H4 (cell line): ENCODE measurements at places on chromosomes 1 and 21. TPM values are rescaled to one million over a fixed set of nuclear protein-coding genes. Genes with fewer than 3 reads are reported as not detected.

DNA sequence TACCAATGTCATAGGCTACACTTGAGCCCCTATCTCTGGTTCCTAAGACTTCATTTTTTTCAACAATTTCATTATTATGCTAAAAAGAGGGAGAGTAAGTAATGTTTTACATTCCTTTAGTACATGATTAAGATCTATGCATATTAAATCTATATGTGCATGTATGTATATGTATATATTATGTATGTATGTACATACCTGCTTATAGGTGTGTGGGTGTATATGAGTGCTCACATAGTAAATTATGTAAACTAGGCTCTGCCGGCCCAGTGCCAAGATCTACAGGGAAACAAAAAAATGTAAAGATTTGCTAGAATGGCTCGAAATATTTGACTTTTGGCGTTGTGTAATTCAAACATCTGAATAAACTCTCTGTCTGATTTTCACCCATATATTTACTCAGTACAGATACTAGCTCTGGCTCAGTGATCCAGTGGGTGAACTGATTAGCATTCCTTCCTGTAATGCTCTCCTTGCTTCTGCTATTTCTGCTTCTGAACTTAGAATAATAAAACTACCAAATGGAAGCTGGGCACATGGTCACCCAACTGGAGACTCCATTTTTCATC lies 113.1 kb upstream of the FGGY start:
- no peak for DNase-seq

DNA sequence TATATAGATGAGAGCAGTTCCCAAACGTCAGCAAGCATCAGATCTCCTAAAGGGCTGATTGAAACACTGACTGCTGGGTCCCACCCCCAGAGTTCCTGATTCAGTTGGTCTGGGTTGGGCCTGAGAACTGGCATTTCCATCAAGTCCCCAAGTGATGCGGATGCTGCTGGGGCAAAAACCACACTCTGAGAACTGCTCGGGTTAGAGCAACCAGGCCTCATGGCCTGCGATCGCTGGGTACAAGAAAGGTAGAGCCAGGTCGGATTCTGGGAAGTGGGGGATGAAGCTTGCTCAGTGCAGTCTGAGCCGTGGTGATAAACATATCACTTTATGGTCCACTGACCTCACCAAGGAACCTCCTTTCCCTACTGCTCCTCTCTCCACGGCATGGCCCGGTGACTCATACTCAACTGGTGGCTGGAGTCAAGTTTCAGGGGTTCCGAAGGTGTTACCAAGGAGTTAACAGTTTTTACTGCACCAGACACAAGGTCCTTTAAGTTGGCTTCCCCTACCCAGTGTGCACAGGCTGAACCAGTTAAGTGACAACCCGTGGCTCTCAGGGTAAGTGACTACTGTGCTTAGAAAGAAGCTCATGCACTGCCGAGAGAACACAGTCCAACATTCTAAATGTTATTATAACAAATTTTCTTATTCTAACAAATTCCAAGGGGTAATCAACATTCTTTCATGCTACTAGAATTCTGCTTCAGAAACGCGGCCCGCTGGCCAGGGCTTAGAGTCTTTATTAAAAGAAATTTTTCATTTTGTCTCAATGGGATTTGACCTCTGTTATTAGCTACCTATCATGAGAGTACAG lies 153.5 kb downstream of the TGFBR3 start:
- peak; percentile 81 for DNase-seq

DNA sequence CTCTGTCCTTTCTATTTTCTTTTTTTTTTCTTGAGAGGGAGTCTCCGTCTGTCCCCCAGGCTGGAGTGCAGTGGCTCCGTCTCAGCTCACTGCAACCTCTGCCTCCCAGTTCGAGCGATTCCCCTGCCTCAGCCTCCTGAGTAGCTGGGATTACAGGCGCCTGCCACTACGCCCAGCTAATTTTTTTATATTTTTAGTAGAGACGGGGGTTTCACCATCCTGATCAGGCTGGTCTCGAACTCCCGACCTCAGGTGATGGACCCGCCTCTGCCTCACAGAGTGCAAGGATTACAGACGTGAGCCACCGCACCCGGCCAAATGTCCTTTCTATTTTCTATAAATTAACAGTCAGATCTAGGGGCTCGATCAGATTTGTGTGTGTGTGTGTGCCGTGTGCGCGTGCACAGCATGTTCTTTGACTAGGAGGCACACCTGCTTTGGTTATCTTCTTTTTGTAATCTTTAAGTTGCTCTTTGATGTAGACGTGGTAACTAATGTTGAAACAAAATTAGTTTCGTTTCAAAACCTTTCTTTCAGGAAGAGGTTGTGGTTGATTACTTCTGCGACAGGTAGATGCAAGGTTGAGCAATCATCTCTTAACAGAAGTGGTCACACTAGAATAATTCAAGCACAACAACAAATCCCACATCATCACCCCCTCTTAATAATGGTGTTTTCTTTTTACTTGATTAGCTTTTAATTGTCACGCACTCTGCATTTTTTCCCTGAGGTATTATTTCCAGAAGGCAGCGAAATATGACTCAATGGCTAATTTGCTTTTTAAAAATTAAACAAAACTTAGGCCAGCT lies 779 bp upstream of the DEGS1 start:
- no peak for DNase-seq

DNA sequence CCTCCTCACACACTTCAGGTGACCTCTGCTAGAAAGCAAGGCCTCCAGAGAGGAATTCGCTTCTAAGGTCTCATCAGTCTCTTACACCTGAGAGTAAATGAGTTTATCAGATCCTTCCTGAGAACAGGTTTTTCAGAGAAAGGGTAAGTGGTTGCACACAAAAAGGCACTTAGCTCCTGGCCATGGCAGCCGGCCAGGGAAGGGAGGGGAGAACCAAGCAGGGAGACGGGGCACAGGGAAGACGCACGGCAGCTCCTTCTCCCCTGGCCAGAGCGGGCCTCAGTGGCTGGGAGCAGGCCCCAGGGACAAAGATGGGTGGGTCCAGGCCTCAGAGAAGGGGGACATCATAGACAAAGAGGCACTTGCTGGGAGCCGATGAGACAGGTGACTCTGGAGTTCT lies 3.6 kb upstream of the TNNT2 start:
- no peak for DNase-seq

GRCh38 chr1:183845681-183846080 lies 40.8 kb downstream of the RGL1 start:
- no peak for DNase-seq

DNA sequence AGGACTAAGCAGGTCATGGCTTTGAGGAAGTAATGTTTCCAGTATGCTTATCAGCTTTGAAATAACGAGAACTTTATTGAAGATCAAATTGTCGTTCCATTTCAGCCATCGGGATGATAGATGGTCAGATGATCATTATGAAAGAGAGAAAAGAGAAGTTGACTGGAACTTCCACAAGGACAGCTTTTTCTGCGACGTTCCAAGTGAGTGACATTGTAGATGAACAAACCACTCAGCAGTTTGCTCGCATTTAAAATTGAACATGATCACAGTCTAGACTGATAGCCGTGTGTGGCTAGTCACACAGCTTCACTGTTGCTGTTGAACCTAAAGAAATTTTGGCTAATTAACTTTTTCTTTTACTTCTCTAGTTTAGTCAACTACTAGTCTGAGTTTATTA lies 151.1 kb downstream of the TLR5 start:
- DNase-seq, result no peak

DNA sequence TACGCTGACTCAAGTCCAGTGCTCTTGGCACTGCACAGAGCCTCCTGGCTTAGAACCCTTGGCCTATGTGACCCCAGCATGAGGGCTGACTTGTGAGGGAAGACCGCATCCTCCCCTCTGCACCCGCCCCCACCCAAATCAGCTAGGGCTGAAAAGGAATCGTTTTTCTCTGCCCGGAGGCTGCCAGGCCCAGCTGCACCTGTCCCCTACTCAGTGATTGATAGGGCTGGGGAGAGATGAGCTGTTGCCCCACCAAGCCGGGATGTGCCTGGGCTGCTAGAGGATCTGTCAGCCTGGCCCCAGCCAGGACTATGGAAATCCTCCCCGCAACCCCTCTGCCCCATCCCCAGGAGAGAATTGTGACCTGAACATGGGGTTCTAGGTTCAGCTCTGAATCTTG lies 20.6 kb downstream of the MYOG start:
- no peak for DNase-seq

DNA sequence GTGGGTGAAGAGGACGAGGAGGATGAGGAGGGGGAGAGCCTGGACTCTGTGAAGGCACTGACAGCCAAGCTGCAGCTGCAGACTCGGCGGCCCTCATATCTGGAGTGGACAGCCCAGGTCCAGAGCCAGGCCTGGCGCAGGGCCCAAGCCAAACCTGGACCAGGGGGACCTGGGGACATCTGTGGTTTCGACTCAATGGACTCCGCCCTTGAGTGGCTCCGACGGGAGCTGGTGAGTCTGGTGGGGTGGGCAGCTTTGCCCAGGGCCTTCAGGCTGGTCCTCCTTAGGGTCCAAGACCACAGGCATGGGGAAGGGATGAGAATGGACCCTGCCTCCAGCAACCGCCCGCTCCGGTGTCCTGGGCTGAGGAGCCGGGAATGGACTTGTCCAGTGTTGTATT lies 430 bp downstream of the FAM167B start:
- no peak for DNase-seq

GRCh38 chr1:113565621-113566020 lies 175.3 kb downstream of the MAGI3 start:
- DNase-seq, result no peak

DNA sequence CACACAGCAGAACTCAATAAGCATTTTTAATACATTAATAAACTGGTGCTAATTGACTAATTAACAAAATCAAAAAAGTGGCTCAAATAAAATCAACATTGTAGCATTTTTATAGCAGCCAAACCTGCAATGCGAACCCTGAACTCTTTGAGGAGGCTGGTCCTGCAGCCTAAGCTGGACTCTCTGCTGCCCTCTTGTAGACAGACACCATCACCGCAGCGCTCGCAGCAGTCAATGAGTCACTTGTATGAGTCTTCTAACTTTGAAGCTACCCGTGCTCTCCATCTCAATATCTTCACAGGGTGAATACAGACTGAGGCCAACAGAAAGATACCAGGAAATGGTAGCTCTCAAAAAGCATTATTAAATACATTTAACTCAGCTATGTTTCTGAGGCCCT lies 9.7 kb upstream of the KRTAP7-1 start:
- DNase-seq, result peak; percentile 34

DNA sequence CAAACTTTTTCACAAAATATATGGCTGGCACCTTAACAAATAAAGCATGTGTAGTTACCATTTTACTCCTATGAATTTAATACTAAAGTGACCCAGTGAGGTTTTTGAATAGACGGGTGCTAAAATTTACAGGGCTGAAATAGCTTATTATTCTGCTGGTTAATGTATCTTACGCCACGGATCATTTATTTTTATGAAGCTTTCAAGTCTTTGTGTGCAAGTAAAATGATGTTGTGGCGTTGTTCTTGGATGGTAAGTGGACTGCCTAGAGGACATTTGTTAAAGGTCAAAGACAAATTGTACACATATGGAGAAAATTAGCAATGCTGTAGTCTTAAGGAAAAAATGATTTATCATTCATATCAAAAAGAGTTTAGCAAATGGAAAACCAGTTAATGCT lies 22.8 kb downstream of the INSL5 start:
- no peak for DNase-seq

GRCh38 chr1:125118147-125118993 lies 3933.6 kb downstream of the SRGAP2C start:
- DNase-seq, result no peak

DNA sequence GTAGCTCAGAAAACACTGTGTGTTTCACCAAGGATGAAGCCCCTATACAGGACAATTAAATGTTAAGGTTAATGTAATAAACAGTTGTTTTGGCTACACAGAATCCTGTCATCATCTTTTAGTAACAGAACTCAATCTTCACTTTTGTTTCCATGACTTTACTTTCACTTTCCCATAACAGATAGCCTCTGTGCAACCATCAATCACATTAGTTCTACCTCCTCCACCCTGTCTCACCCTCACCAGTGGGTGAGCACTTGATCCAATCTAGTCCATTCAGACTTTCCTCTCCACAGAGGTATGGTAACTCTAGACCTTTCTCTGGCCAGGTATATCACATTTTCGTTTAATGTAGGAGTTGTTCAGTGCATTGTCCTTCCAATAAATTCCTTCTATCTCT lies 1018.5 kb downstream of the ADGRL2 start:
- no peak for DNase-seq

DNA sequence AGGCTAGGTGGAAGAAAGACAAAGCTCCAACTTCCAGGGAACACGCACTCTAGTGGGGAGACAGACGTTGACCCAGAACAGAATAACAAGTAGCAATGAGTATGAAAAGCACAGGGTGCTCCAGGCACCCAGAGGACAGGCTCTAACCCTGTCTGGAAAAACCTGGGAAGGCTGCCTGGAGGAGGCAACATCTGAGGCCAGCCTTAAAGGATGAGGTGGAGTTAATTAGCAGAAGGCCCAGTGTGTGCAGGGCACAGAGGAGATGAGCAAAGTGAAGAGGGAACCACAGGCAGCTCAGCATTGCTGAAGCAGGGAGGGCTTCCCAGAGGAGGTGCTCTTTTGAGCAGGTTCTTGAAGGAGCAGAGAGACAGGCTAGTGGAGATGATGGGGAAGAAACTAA lies 126.7 kb upstream of the KLHDC7A start:
- no peak for DNase-seq

Gene HNRNPR
- 165 and 180 TPM in 2 replicates for total RNA-seq

Gene SEMA4A
- total RNA-seq, result 0.15 TPM in 1 of 2 replicates, not detected in the other

Gene TUT4
- total RNA-seq, result 16.4 and 25.3 TPM in 2 replicates
